ENCODE measurements at places on chromosomes 3 and 15. TPM values are rescaled to one million over a fixed set of nuclear protein-coding genes. Genes with fewer than 3 reads are reported as not detected.

ANKUB1 gene
- not detected for total RNA-seq

PLSCR2 gene
- total RNA-seq = not detected

CCR8 gene
- total RNA-seq = not detected

NEDD4 gene
- 58.9 TPM for total RNA-seq

VGLL3 gene
- total RNA-seq = 8.5 TPM

GNAT1 gene
- 0.09 TPM for total RNA-seq

ADGRG7 gene
- total RNA-seq = not detected

GPR149 gene
- total RNA-seq = not detected
